ENCODE measurements at places on chromosomes 4 and X. TPM values are rescaled to one million over a fixed set of nuclear protein-coding genes. Genes with fewer than 3 reads are reported as not detected.

GRCh38 chrX:56783450-56783831, 54.4 kb downstream of the NBDY start:
- DNase-seq = peak; percentile 73

Gene PAGE2
- not detected for total RNA-seq

GRCh38 chrX:147226801-147227200, 412.3 kb upstream of the CXorf51A start:
- no peak for DNase-seq

Gene FRAS1
- 8.4 TPM for total RNA-seq

Gene DRD5
- not detected for total RNA-seq
